ENCODE measurements at places on chromosomes 16 and 17. TPM values are rescaled to one million over a fixed set of nuclear protein-coding genes. Genes with fewer than 3 reads are reported as not detected.
A peak's percentile ranks its signal among the peaks of the same experiment; 100 is the strongest.

CDK5R1 gene
- 4.2 TPM for total RNA-seq

CEP295NL gene
- total RNA-seq = 0.17 TPM

NACA2 gene
- not detected for total RNA-seq

TBC1D3K gene
- not detected for total RNA-seq

RUNDC3A gene
- not detected for total RNA-seq

WSB1 gene
- total RNA-seq = 82.6 TPM

SLX1B gene
- 49.4 TPM for total RNA-seq

KRT39 gene
- not detected for total RNA-seq

RRAD gene
- 1.7 TPM for total RNA-seq

TEX19 gene
- total RNA-seq = 0.06 TPM

PRSS8 gene
- total RNA-seq = not detected

HSPB9 gene
- total RNA-seq = not detected

GAS7 gene
- not detected for total RNA-seq

C17orf67 gene
- total RNA-seq = 0.69 TPM

JUP gene
- total RNA-seq = not detected

DNASE1L2 gene
- total RNA-seq = 1.4 TPM

KCNJ12 gene
- total RNA-seq = 0.98 TPM

- DNase-seq = no peak
Observed at GRCh38 chr17:78027121-78027520, 68.6 kb downstream of the TNRC6C start.

DNA sequence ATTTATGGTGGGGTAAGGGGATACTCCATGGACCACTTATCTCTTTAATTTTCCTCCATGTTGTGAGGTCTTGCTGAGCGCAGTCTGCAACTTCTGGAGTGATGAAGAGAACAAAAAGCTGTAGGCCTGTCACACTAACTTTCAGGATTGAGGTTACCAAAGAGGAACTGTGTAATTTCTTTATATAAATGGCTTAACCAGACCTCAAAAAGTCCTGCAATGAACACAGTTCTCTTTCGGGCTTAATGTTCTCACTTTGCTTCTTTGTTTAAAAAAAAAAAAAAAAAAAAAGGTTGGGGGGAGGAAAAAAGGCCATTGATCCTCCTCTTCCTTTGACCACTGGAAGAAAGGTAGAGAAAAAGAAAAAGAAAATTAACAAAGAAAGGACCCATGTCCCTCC is 86.8 kb upstream of the SOX9 start:
- DNase-seq = no peak

- peak; percentile 98 for DNase-seq
Observed at GRCh38 chr16:70691223-70692129, 5.6 kb upstream of the MTSS2 start.

DNA sequence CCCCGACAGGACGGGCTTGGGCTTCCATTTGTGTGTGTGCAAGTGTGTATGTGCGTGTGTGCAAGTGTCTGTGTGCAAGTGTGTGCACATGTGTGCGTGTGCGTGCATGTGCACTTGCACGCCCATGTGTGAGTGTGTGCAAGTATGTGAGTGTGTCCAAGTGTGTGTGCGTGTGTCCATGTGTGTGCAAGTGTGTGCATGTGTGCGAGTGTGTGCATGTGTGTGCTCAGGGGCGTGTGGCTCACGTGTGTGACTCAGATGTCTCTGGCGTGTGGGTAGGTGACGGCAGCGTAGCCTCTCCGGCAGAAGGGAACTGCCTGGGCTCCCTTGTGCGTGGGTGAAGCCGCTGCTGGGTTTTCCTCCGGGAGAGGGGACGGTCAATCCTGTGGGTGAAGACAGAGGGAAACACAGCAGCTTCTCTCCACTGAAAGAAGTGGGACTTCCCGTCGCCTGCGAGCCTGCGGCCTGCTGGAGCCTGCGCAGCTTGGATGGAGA is 23.1 kb upstream of the ITGAX start:
- DNase-seq = no peak

GRCh38 chr16:65494609-65495008 is 372.7 kb upstream of the CDH11 start:
- no peak for DNase-seq

GRCh38 chr16:24769806-24770205 is 40.4 kb downstream of the TNRC6A start:
- no peak for DNase-seq

GRCh38 chr16:50718061-50718760 is 23.7 kb upstream of the CYLD start:
- DNase-seq = peak; percentile 66

DNA sequence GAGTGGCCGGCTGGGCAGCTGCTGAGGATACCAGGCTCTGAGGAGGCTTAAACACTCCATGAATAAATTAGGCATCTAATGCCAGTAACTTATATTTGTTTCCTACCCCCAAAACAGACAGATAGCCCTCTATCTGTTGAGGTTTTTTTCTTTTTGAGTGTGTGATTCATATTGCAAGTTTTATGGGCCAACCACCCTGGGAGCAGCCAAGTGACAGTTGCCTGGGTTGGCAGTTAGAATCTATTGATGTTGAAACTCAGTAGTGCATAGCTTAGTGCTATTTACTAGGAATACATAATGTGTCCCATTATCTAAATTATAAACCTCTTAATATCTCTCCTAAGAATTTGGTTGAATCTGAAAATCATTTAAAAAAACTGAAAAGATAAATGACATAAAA is 397.4 kb downstream of the CA10 start:
- DNase-seq = no peak

GRCh38 chr16:87840271-87840978 is 28.9 kb downstream of the SLC7A5 start:
- DNase-seq = no peak

- no peak for DNase-seq
Observed at GRCh38 chr16:982145-983043, 824 bp downstream of the SOX8 start.

DNA sequence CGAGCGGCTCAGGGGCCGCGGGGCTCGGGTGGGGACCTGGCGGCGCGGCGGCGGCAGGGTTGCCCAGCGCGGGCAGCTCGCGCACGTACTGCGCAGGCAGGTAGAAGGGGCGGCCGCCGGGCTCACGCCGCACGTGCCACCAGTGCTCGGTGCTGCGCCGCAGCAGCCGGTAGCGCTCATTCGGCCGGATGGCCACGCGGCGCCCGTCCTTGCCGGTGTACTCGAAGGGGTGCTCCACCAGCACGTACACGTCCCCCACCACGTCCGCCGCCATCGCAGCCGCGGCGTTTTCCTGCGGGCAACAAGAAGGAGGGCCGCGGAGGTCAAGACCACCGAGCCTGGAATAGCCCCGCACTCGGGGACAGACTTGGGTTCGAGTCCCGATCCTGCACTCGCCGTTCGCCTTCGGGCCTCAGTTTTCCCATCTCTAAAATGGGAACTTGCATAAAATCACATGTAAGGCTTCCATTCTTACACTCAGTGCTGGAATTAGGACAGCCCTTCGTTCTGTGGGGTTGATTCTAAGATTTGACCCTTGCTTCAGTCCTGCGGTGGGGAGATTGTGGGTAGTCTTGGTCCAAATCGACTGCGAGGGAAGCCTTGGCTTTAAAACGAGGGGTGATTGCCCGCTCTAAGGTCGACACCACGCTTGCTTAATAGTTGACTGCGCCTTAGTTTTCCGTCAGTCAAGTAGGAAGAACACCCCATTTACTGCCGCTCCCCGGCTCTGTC is 2.5 kb downstream of the ARHGAP27 start:
- DNase-seq = no peak

- no peak for DNase-seq
Observed at GRCh38 chr17:80650751-80651518, 106.3 kb downstream of the RPTOR start.

GRCh38 chr16:1432388-1433262 is 1.7 kb downstream of the PERCC1 start:
- DNase-seq = no peak

DNA sequence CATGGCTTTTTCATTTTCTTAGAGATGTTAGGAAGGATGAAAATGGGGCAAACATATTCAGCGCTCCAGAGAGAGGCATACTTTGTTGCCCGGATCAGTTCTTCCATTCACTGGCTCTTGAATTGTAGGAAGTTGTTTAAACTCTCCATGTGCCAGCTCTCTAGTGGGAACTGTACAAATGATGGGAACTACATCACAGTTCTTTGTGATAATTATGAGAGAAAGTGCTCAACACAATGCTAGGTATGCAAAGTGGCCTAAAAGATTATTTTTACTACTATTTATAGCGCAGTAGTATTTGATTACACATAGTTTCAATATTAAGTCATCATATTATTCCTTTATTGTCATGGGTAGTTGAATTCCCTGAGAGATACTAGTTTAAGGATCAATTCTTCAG is 268.5 kb downstream of the RBFOX1 start:
- DNase-seq = peak; percentile 18

Measured in LHCN-M2 (cell line).